ENCODE measurements at places on chromosomes 5 and 9. TPM values are rescaled to one million over a fixed set of nuclear protein-coding genes. Genes with fewer than 3 reads are reported as not detected.

CTSL gene
- 169 TPM for polyA plus RNA-seq

KIF20A gene
- 50.7 TPM for polyA plus RNA-seq

TNFSF8 gene
- polyA plus RNA-seq, result 0.67 TPM

DAPK1 gene
- polyA plus RNA-seq, result 101 TPM

PAPPA gene
- polyA plus RNA-seq, result 5.8 TPM

- DNase-seq, result peak; percentile 61
Measured at GRCh38 chr9:128145536-128145935, 3.7 kb upstream of the LCN2 start.

DNA sequence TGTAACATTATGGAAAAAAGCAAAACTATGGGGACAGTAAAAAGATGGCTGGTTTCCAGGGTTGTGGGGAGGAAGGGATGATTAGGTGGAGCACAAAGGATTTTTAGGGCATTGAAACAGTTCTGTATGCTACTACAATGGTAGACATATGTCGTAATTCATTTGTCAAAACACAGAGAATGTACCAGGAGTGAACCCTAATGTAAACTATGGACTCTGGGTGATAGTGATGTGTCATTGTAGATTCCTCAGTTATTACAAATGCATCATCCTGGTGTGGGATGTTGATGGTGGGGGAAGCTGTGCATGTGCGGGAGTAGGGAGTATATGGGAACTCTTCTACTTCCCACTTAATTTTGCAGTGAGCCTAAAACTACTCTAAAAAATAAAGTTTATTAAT is 135.0 kb upstream of the GABRP start:
- no peak for DNase-seq

GRCh38 chr5:88948746-88949600 is 66.0 kb upstream of the MEF2C start:
- no peak for DNase-seq

DNA sequence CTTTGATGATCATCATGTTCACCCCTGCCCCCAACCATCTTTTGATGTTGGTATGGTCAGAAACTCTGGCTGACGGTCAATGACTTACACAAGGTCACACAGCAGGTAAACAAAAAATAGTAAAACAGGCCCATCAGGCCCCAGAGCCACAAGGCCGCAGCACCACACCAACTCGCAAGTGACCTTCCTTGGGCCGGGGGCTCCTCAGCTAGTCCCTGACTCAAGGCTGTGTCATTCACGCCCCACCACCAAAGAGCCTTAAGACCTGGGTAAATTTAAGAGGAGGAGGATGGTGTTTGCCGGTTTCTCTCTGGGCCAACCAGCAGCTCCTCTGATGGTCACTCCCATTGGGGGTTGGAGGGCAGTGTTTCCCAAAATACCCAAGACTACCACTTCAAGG is 55.8 kb downstream of the PSMB7 start:
- DNase-seq, result no peak

GRCh38 chr5:128053291-128053954 is 30.1 kb upstream of the SLC12A2 start:
- DNase-seq, result no peak

- peak; percentile 15 for DNase-seq
Measured at GRCh38 chr5:16179511-16179935, at the start of gene MARCHF11. TSS of gene MARCHF11 (minus strand) at chr5:16179791. CDS start at chr5:16179575, 216 bp downstream.

Data from renal pelvis (tissue), 12 donors.